Breast epithelium (tissue), 4 donors: ENCODE measurements at places on chromosomes 2 and 18. TPM values are rescaled to one million over a fixed set of nuclear protein-coding genes. Genes with fewer than 3 reads are reported as not detected.

The AGFG1 gene
- total RNA-seq, result 78.4 TPM

The MPP4 gene
- total RNA-seq, result 0.29 TPM

The CCDC141 gene
- total RNA-seq, result 2.2 TPM

The LIMS4 gene
- 1.3 TPM for total RNA-seq

The NEB gene
- total RNA-seq, result 2.6 TPM
